Omental fat pad (tissue), 4 donors: ENCODE measurements at places on chromosomes 13 and 19. TPM values are rescaled to one million over a fixed set of nuclear protein-coding genes. Genes with fewer than 3 reads are reported as not detected.

CD33 gene
- total RNA-seq, result 22.3 TPM

PRR22 gene
- 0.84 TPM for total RNA-seq

NCLN gene
- 47.3 TPM for total RNA-seq

ATXN8OS gene
- not detected for total RNA-seq

TNNT1 gene
- 4.3 TPM for total RNA-seq

GRCh38 chr13:113802090-113802531 is 43.1 kb downstream of the TMEM255B start:
- DNase-seq, result no peak

GRCh38 chr19:10074153-10074552 is 12.0 kb upstream of the SHFL start:
- DNase-seq, result no peak

DNA sequence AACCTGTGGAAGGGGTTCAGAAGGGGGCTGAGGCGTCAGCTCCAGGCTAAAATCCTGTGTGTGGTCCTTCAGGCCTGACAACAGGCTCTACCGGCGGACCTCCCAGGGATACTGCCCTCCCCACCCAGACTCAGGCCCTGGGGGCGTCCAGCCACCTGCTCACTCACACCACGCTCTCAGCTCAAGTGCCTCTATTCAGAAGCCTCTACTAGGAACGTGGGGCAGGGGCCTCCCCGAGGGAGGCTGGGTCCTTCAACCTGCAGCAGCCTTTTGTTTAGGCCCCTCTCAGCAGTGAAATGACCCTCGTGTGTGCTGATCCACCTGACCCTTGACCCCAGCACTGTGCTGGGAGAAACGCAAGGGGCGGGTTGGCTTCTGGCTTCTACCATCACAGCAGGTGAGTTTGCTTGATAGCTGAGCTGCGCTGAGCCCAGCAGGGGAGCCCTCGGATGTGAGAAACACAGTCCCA is 10.6 kb downstream of the PLPP2 start:
- no peak for DNase-seq

GRCh38 chr13:111462221-111462764 is 141.9 kb downstream of the TEX29 start:
- DNase-seq, result no peak

GRCh38 chr13:35700671-35701070 is 224.2 kb upstream of the MAB21L1 start:
- DNase-seq, result no peak

DNA sequence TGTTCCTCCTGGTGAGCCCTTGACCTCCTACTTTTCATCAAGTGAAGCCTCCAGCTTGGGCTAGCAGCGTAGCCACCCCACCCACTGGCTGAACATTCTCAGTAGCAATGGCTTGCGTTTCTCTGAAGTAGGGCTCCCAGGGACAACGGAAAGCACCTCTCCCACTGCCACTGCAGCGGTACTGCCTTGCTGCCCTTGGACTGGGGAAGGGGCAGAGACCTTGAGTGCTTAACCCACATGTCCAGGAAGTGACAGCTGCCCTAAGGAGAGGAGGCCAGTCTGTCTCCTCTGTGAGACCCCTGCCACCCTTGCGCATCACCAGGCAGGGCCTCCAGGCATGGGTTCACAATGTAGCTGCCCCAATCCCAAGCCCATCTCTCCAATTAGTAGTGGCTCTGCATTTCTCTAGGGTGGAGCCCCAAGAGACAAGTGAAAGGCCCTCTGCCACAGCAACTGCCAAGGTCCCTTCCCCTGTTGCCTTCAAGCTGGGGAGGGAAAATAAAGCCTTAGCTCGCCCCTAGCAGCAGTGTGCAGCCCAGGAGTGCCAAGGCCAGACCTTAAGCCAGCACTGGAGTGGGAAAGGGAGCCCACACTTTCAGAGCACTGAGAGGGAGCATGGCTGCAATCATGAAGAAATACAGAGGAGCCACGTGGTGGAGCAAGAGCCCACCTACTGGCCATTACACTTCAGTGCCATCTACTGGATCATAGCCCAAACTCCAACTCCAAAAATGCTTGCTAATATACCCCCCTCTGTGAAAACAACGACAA is 175.9 kb upstream of the TRPC4 start:
- DNase-seq, result no peak

GRCh38 chr13:76861859-76862258 is 24.3 kb downstream of the KCTD12 start:
- no peak for DNase-seq

DNA sequence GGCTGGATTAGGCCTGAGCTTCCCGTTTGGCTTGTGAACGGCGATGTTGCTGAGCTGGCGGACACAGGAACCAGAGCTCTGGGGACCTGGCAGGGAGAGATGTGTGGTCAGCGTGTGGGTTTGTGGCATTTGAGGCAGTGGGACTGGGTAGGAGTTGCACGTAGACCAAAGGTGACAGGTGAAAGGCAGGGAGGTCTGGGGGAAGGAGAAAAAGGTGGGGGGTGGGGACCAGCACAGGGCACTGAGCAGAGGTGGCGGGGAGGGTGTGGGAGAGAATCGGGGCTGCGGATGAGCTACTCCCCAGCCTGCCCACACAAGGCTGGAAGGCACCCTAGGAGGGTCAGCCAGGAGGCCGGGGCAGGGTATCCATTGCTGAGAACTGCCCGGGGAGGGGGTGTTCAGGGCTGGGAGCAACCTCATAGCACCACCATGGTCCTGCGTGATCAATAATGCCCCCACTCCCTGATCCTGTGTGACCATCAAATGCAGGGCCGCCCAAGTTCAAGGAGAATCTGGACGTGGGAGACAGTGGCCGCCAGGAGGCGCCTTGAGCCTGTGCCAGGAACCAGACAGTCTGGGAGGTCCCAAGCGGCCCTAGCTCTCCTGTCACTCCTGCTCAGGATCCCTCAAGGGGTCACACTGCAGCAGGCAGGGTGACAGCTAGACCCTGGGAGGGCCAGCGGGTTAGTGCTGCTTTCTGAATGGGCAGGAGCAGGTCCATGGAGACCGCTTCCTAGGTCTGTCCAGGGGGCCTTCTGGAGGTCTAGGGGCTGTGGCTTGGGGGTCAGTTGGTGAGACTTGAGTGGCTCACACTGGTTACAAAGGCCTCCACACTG is 12.8 kb upstream of the SELENOW start:
- DNase-seq, result no peak

- DNase-seq, result no peak
Observed at GRCh38 chr19:54421521-54421920, 6.3 kb downstream of the TTYH1 start.

DNA sequence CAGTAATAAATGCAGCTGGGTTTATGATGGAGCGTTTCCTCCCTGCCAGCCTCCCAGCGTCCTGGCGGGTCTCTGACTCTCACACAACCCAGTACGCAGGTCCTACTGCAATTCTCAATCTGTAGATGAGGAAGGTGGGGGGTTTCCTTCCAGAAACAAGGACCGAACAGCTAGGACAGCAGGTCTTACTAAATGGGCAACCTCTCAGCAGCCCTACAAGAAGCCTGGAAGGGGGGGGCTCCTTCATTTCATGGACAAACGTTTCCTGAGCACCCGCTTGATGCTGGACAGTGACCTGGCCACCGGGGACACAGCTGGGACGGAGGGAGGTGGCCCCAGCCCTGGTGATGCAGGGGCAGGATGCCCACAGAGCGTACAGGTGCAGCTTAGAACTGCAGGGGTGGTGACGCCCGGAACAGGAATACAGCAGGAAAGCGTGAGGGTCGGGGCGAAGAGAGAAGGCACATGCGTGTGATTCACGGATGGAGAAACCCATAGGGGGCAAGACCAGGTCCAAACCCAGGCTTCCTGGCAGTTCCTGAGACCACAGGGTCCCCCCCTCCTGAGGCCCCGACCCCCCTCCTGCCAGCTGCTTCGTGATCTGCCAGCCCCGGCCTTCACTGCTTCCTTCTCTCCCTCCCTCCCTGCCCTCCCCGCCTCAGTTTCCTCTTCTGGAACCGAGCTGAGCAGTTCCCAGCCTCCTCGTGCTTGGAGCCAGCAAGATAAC is 732 bp upstream of the C2CD4C start:
- no peak for DNase-seq
